ENCODE measurements at places on chromosomes 2 and 18.

- DNase-seq: no peak
Measured at GRCh38 chr2:42851186-42851585, 58.8 kb upstream of the HAAO start.

DNA sequence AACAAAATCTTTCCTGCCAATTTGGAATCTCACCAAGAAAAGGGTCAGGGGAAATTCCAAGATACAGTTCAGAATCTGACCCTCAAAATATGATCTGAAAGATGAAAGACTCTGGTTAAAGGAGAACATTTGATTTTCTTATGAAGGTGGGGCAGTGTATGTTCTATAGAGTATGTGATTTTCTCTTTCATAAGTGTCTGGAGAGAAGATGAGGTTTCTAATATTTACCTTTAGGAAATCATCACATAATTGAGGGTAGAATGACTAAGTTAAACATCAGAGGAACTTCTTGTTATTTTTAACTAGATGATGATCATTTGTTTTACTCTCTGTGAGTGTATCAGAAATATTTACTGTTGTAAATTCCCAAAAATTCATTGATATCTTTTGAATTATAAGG lies 27.8 kb upstream of the MBOAT2 start:
- no peak for DNase-seq

DNA sequence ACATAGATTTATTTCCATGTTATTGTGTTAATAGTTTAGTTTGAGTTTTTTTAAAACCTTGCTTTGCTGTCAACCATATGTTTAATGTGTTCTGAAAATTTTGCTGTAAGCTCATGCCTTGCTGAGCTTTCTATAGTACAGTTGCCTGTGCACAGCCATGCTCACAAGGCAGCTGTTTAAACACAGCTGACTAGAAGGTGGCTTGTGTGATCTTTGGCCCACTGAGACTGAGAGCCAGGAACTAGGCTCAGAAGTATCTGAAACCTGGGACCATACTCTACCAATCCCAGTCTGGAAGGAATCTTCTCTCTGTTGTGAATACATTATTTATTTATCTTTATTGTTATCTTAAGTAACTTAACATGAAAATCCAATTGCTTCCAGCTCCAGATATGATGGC lies 350.5 kb downstream of the KIAA1328 start:
- no peak for DNase-seq

GRCh38 chr18:2002604-2003003 lies 568.7 kb downstream of the METTL4 start:
- no peak for DNase-seq

DNA sequence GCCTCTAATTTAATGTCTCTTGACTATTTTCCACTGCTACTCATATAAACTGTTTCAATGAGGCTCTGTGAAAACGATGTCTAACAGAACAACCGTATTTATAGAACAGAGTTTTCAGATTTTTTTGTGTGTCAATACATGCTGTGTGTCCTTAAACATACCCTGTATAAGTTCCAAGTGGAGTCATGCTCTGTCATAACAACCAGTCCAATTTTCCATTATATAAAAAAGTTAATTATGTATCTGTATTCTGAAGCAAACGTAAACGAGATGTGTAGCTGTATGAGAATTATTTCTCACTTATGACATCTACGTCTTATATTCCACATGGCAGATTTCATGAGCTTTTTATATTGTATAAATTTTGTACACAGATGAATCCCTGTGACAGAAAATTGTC lies 13.9 kb upstream of the GULP1 start:
- no peak for DNase-seq

- DNase-seq: no peak
Measured at GRCh38 chr2:213079756-213080155, 71.7 kb downstream of the IKZF2 start.
